WERI-Rb-1 (cell line): ENCODE measurements at places on chromosomes 12 and 14.

- no peak for DNase-seq
Measured at GRCh38 chr12:41532072-41532471, 344.0 kb downstream of the PDZRN4 start.

GRCh38 chr12:64814432-64814831 is 10.0 kb upstream of the TBC1D30 start:
- no peak for DNase-seq

DNA sequence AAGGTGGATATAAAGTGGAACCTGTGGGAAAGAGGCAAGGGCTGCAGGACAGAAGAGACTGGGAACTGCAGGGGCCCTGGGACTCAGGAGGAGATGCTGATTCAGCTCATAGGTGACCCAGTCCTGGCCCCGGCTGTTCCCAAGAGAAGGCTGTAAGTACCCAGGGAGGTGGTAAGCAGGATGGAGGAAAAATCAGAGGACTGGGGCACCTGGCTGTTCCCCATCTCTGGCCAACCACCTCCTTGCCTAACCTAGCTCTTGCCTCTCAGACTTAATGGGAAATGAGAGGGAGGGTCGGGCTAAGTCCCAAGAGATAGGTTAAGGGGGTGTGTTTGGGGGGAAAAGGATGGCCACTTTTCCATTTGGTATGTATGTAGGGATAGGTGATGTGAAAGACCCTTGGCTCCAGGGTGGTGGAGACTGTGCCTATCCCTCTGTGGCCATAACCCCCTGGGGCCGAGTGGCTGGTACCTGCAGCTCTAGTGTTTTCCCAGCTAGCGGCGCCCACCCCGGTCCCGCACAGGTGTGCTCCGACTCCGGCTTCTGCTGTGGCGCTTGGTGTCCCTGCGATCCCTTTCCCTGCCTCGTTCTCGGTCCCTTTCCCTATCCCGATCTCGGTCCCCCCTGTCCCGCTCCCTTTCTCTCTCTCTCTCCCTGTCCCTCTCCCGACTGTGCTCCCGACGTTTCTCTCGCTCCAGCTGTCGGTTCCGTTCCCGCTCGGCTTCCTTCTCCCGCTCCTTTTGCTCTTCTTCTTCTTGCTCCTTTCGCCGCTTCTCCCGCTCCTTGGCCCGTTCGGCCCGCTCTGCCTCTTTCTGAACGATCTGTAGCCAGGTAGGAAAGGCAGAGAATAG is 1.6 kb upstream of the CDH24 start:
- no peak for DNase-seq

- no peak for DNase-seq
Measured at GRCh38 chr12:89474615-89475014, 50.0 kb downstream of the GALNT4 start.

DNA sequence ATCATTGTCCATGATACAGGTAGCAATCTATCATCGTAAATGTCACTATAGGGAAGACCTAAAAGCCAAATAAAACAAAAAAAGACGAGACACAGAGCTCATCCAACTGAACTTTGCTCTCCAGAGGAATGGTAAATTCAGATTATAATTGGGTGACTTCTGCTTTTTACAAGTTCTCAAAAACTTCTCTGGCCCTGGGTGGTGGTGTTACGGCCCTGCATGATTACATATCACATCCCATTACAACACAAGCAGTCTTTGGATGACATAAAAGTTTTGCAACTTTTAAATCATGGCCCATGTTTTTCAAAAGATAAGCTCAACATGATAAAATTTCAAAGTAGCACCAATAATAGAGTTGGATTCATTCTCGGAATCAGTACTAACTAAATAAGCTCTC is 299.6 kb downstream of the DIO2 start:
- DNase-seq = no peak

- peak; percentile 48 for DNase-seq
Measured at GRCh38 chr12:51368640-51369517, 22.3 kb downstream of the GALNT6 start.

DNA sequence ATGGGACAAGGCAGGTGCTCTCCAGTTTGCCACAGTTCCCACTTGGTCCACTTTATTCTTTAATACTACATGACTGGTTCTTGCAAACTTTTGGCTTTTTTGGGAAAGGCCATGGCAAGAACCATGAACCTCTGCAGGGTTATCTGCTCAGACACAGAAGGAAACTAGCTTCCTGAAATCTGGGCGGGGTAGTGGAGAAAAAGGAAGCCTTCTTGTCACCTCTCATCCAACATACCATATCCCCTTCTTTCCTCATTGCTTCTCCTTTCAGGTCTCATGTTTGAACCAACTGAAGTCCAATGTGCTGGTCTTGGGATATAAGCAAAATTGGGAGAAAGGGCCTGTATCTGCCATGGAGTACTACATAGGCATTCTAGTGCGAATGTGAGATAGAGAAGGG is 5.5 kb upstream of the KLHL33 start:
- no peak for DNase-seq
